HFFc6 (cell line): ENCODE measurements at places on chromosomes 7 and 10. TPM values are rescaled to one million over a fixed set of nuclear protein-coding genes. Genes with fewer than 3 reads are reported as not detected.

Gene FRMPD2
- not detected in 3 replicates for total RNA-seq

Gene SFRP5
- not detected in 3 replicates for total RNA-seq

Gene ELOVL3
- total RNA-seq: 0.15 TPM in 1 of 3 replicates, not detected in the others

GRCh38 chr7:150358433-150358832 is 10.2 kb upstream of the REPIN1 start:
- no peak overlapping the region for H3K4me3 ChIP-seq
- H3K36me3 ChIP-seq: no peaks in the 10 kb centered on the region
- H3K27me3 ChIP-seq: no peaks in the 10 kb centered on the region; the same call in none of the 2 replicates
- no peak overlapping the region for H3K27ac ChIP-seq
- no peak for DNase-seq

DNA sequence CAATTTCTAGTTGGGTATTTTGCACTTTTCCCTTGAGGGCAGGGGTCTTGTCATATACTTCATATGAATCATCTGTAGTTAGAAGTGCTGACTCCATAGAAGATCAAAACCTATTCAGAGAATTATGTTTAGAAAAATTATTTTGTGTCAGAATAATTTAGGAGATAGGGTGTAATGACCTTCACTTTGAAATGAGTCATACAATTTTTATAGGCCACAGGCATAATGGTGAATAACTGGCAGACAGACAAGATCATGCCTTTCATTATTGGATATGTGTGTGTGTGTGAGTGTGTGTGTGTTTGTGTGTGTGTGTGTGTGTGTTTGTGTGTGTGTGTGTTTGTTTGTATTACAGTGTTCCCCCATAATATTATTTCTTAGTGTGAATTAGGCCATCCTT is 523.0 kb downstream of the ANKRD7 start:
- no peaks in the 10 kb centered on the region for H3K4me1 ChIP-seq
- no peak overlapping the region for H3K27ac ChIP-seq
- no peak for DNase-seq
- no peaks in the 10 kb centered on the region for H3K36me3 ChIP-seq

DNA sequence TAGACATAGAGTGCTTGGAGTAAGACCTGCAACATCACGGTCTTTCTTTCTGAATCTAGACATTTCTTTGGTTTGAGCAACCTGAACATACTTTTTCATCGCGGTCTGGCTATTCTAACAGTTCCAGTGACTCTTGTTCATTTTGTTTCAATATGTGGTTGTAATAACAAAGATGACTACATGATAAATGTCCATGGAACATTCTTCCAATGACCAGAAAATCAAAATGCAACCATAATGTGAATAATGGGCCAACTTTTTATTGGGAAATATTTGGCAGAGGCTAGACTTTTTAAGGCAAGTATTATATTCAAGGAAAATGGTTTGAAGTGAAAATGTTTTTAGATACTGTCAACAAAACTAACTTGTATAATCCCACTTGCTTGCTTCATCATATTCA is 282.5 kb downstream of the INHBA start:
- no peak for DNase-seq
- H3K27me3 ChIP-seq: no peaks in the 10 kb centered on the region
- H3K27ac ChIP-seq: no peak overlapping the region
- no peaks in the 10 kb centered on the region for H3K36me3 ChIP-seq

DNA sequence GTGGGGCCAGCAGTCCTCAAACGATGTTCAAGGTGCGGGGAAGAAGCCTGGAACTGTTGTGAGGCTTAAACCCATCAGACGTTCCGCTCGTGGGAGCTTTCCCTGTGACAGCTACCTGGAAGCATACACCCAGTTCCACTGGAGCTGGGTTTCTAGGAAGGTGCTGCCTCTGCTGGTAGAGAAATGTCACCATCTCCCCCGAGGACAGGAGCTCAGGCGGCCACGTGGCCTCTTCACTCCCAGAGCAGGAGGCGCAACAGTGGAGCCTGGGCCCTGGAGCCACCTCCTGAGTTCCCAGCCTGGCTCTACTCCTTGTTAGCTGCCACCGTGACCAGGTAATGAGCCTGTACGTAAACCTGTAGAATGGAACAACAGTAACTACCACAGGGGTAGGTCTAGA is 156.1 kb downstream of the ADARB2 start:
- no peak for DNase-seq
- no peak overlapping the region for H3K27ac ChIP-seq
- no peaks in the 10 kb centered on the region for H3K4me1 ChIP-seq
- no peaks in the 10 kb centered on the region for H3K27me3 ChIP-seq
- H3K36me3 ChIP-seq: no peaks in the 10 kb centered on the region

GRCh38 chr10:106320078-106320477 is 844.4 kb downstream of the SORCS1 start:
- DNase-seq: no peak
- H3K27ac ChIP-seq: no peak overlapping the region
- H3K4me3 ChIP-seq: no peak overlapping the region

GRCh38 chr10:36880898-36881297 is 244.5 kb upstream of the ANKRD30A start:
- H3K27me3 ChIP-seq: peaks cover 13% of the 10 kb centered on the region
- H3K36me3 ChIP-seq: no peaks in the 10 kb centered on the region
- peak; percentile 35 for DNase-seq
- H3K4me3 ChIP-seq: no peak overlapping the region

GRCh38 chr7:17097668-17098297 is 200.7 kb upstream of the AHR start:
- H3K4me1 ChIP-seq: peaks cover 32% of the 10 kb centered on the region
- H3K36me3 ChIP-seq: no peaks in the 10 kb centered on the region
- H3K4me3 ChIP-seq: no peak overlapping the region
- DNase-seq: no peak

GRCh38 chr7:41006306-41006995 is 696.4 kb downstream of the INHBA start:
- H3K4me1 ChIP-seq: peaks cover 63% of the 10 kb centered on the region
- H3K27me3 ChIP-seq: no peaks in the 10 kb centered on the region
- H3K36me3 ChIP-seq: peaks cover 3% of the 10 kb centered on the region
- H3K27ac ChIP-seq: peak overlapping the region; percentile 52; the same call in 1 of the 2 replicates
- peak; percentile 25 for DNase-seq
- H3K4me3 ChIP-seq: no peak overlapping the region

DNA sequence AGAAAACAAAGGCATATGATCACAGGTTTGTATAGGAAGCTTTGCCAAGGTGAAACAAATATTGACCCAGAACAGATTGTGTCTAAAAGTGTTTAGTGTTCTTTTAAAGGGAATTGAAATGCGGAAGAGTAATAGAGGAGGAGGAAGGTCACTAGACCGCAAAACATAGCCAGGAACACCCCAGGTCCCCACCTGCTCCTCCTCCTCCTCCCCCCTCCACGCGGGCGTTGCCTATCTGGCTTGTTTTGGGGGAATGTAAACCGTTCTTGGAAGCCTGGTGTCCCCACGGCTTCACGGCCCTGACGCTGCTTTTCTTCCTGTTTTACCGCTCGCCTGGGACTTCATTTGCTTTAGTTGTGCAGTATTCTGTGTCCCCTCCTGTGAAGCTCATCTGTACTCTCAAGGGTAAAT is 81.0 kb upstream of the PFKP start:
- DNase-seq: no peak
- peaks cover 5% of the 10 kb centered on the region; the same call in 1 of the 2 replicates for H3K36me3 ChIP-seq

DNA sequence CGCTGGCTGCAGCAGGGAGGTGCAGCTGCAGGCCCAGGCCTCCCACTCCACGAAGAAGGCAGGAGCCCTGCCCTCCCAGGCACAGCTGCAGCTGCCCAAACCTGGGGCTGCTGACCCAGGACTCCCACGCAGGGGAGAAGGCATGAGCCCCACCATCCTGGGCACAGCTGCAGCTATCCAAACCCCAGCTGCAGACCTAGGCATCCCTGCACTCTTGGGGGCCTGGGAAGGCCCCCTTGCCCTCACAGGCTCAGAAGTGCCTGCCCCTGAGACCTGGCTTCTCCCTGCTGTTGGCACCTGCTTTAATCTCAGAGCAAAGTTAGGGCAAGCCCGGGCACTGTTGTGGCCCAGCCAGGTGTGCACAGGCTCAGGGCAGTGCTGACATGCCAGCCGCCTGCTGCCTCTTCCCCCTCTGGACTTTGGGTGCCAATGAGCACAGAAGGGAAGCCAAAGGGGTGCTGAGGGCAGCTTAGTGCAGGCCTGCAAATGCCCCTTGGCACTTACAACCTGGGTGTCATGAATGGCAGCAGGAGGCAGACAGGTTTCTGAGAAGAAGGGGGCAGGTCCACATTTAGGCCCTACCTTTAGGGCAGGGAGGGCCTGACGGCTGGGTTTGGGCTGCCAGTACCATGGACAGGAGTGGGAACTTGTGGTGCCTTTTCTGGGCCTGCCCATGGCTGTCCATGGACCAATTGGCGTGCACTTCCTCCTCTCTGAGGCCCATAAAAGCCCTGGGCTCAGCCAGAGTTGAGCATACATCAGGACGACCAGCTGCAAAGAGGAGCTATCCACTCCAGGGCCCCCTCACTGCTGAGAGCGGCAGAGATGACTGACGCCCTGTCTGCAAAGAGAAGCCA is 31.1 kb downstream of the CRTAC1 start:
- H3K4me1 ChIP-seq: no peaks in the 10 kb centered on the region
- no peak overlapping the region for H3K4me3 ChIP-seq
- no peak overlapping the region for H3K27ac ChIP-seq
- H3K36me3 ChIP-seq: peaks cover 3% of the 10 kb centered on the region

Gene GALNT17
- total RNA-seq: not detected in 3 replicates

- no peak for DNase-seq
- peaks cover 6% of the 10 kb centered on the region for H3K27me3 ChIP-seq
Observed at GRCh38 chr10:117662751-117663540, 120.4 kb downstream of the EMX2 start.

Gene DNAJC12
- 0.20 TPM in 1 of 2 replicates, not detected in the other for total RNA-seq

GRCh38 chr7:110470420-110470819 is 620.5 kb upstream of the LRRN3 start:
- H3K27me3 ChIP-seq: peaks cover 1% of the 10 kb centered on the region; the same call in 1 of the 2 replicates
- peak overlapping the region; percentile 22 for H3K27ac ChIP-seq
- peaks cover 24% of the 10 kb centered on the region; the same call in 1 of the 2 replicates for H3K36me3 ChIP-seq
- H3K4me3 ChIP-seq: no peak overlapping the region
- peaks cover 46% of the 10 kb centered on the region for H3K4me1 ChIP-seq

Gene H2BK1
- not detected in 3 replicates for total RNA-seq

Gene GBX1
- not detected in 3 replicates for total RNA-seq

DNA sequence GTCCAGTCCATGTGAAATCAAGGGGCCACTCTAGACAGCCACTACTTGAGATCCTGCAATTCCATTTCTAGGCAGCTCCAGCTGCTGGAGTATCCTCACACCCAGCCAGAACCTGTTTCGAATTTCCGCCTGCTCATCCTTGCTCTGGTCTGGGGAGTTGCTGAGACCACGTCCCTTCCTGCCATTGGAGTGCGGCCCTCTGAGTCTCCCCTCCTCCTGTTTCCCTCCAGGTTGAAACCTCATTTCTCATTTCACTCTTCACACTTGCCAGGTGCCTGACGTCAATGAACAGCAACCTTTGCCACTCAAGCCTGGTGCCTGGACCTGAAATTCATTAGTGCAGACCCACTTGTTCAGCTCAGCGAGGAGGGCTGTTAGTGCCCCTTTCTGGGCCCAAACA is 307.5 kb upstream of the SHH start:
- peaks cover 2% of the 10 kb centered on the region for H3K27me3 ChIP-seq
- no peak for DNase-seq
- peaks cover 15% of the 10 kb centered on the region for H3K36me3 ChIP-seq

DNA sequence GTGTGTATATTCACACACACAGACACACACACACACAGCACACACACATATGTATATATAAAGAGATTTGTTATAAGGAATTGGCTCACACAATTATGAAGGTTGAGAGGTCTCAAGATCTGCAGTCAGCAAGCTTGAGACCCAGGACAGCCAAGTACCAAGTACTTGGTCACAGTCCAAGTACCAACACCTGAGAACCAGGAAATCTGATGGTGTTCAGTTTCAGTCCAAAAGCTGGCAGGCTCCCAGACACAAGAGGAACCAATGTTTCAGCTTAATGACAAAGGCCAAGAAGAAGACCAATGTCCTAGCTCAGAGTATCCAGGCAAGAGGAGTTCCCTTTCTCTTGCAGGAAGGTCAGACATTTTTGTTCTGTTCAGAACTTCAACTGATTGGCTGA is 780.2 kb downstream of the MAGI2 start:
- no peak overlapping the region for H3K4me3 ChIP-seq
- no peak overlapping the region for H3K27ac ChIP-seq
- H3K36me3 ChIP-seq: no peaks in the 10 kb centered on the region
- no peaks in the 10 kb centered on the region; the same call in 1 of the 2 replicates for H3K27me3 ChIP-seq
- DNase-seq: no peak

DNA sequence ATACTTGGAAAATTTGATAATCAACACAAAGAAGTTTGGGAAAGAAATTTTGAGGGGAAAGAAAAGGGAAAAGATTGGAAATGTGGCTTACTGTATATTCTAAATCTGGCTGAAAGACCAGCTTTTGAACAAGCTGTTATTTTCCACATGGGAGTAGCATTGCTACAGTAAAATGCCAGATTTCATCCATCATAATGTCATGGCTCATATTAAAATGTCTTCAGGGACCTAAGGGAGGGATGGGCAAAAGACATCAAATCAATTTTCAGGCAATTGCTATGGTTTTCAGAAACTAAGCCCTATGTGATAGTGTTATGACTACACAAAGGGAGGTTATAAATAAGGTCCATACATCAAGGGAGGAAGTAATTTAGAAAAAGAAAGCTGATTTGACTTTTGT is 1116.9 kb upstream of the CELF2 start:
- H3K27me3 ChIP-seq: no peaks in the 10 kb centered on the region
- DNase-seq: no peak
- no peak overlapping the region for H3K4me3 ChIP-seq
- H3K27ac ChIP-seq: no peak overlapping the region
- no peaks in the 10 kb centered on the region for H3K36me3 ChIP-seq
- H3K4me1 ChIP-seq: no peaks in the 10 kb centered on the region

DNA sequence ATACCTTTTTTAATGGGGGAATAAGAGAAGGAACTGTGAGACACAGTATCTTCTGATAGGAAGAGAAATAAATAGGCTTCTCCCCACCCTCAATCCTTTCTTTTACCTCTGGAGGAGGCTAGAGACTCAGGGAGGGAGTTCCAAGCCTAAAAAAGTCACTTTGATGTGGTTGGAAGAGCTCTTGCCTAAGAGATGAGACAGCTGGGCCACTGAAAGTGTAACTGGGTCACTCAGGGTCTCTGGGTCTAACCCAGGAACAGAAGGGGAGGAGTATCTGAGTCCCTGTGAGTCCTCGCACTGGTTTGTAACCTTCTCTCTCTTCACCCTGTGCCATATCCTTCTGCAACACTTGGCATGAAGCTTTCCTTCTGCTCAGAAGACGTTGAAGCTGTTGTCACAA is 222.9 kb upstream of the AGK start:
- H3K27me3 ChIP-seq: no peaks in the 10 kb centered on the region
- H3K36me3 ChIP-seq: peaks cover 3% of the 10 kb centered on the region; the same call in 1 of the 2 replicates
- DNase-seq: no peak
- no peaks in the 10 kb centered on the region for H3K4me1 ChIP-seq
- H3K4me3 ChIP-seq: no peak overlapping the region

Gene NKX1-2
- not detected in 3 replicates for total RNA-seq

GRCh38 chr10:30420266-30420665 is 13.7 kb upstream of the MAP3K8 start:
- no peak overlapping the region for H3K27ac ChIP-seq
- H3K27me3 ChIP-seq: no peaks in the 10 kb centered on the region; the same call in 1 of the 2 replicates
- no peak for DNase-seq
- peaks cover 27% of the 10 kb centered on the region for H3K4me1 ChIP-seq
- H3K4me3 ChIP-seq: no peak overlapping the region
- no peaks in the 10 kb centered on the region for H3K36me3 ChIP-seq
